Prostate gland (tissue), 2 donors: ENCODE measurements at places on chromosomes 1 and 21. TPM values are rescaled to one million over a fixed set of nuclear protein-coding genes. Genes with fewer than 3 reads are reported as not detected.

DNA sequence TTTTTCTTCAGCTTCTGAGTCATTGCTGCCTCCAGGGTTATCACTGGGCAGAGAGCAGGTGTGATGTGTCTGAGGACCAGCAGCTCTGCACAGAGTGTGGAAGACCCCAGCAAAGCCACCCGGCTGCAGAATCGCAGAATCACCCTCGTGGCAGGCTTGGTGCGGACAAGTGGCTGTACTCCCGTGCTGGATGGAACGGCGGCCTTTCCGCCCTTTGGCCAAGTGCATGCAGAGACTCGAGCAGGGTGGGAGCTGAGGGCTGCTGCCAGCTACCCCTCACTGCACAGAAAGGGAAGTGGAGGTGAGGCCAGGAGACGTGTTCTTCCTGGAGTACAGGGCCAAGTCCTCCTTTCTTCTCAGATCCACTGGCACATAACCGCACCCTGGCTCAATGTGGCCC is 162.5 kb downstream of the PCBP3 start:
- DNase-seq = no peak

AK4 gene
- total RNA-seq = 63.1 TPM

- no peak for DNase-seq
Measured at GRCh38 chr1:54361342-54361741, 44.9 kb downstream of the SSBP3 start.

- DNase-seq = no peak
Measured at GRCh38 chr1:160652924-160653619, 6.2 kb upstream of the SLAMF1 start.

DNA sequence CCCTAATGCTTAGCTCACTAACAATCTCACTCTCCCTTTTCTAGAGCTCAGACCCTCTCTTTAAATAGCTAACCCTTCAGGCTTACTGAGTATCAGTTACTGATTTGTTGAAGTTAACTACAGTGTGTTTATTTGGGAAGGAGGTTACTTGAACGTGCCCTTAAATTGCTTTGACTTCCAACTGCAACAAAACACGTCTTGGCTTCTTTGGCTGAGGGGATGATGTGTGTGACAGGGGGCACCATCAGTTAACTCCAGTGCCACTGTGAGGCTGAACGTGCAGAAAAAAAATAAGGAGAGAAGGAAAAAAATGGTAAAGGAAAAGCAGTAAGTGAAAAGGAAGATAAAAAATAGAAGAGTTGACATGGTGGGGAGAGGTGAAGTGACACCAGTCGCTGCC is 75.1 kb upstream of the NRIP1 start:
- DNase-seq = no peak

DNA sequence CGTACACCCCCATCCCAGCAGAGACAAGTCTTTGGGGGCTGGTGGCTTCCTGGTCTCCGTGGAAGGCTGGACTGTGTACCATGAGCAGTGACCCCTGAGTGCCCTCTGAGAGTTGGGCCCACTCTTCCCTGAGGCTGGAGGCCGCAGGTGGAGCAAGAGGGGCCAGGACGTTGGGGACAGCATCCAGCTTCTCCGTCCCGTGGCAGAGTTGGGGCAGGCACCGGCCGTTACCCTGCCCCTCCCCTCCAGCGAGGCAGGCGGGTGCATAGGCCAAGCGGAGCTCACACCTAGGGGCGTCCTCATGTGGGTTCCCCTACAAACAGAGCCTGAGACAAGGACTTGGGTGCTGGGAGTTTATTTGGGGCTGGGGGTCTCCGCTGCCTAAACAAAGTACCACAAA is 14.0 kb downstream of the GABRD start:
- DNase-seq = no peak

BNIPL gene
- 14.8 TPM for total RNA-seq

- no peak for DNase-seq
Measured at GRCh38 chr1:82695443-82695842, 894.7 kb downstream of the ADGRL2 start.

DNA sequence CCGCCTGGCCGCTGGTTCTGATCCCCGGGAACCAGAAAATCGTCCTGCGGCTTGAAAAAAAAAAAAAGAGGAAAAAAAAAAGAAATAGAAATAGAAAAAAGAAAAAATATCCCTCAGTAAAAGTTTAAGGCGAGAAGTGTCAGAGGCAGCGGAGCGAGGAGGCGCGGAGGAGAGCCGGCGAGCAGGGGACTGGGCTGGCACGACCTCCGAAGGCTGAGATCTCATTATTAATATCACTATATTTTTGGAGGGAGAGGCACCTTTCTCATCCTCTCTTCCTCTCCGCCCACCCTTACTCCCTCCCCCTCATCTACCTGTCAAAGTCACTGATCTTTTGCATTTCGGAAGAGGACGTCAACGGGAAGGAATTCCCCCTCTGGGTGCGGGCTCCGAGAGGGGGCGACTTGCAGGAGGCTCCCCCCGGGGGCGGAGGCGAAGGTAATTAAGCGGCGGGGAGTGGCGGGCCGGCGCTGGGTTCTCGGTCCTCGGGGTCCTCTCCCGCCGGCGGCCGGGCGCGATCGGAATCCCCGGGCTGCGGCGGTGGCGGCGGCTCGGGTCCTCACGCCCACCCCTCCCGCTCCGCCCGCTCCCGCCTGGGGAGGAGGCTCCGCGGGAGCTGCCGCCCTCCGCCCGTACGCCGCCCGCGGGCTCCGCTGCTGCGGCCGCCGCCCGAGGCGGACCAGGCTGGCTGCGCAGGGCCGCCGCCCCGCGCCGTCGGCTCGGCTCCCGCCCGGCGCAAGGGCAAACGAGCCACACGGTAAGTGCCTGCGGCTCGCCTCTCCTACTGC is at the start of gene NTNG1:
TSS of gene NTNG1 (plus strand) at position 337 of the 788 bp plus-strand sequence.
- DNase-seq = peak; percentile 6

DNA sequence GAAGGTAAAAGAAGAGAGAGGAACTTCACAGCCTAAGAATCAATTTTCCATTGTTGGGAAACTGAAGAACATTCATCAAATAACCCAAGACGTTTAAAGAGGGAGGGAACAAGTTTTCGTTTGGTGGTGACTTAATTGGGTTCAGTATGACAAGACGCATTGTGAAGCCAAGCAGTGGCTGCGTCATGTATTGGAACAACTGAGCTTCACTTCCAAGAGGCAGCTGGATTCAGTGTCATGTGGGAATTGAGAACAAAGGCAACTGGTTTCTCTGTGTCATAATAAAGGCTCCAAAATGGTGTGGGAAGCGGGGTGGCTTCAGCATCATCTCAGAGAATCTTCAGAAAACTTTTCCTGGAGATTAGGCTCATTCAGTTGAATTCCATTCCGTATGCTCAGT is 29.8 kb upstream of the RC3H1 start:
- DNase-seq = no peak

LDLRAD1 gene
- 3.3 TPM for total RNA-seq

CD247 gene
- total RNA-seq = not detected

RNU1-4 gene
- total RNA-seq = under 0.01 TPM

DNA sequence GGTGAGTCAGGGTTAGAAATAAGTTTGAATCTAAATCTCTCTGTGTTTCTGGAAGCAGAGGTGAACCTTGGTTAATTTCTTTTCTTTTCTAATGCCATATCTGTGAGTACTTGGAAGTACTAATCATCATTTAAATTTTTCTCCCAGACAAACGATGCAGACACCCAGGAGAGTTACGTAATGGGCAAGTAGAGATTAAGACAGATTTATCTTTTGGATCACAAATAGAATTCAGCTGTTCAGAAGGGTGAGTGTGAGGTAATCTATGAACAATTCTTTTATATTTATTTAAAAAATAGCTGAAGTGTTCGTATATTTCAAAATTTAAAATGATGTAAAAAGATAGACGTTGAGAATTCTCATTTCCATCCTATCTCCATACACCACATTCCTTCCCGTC is 11.2 kb downstream of the C4BPA start:
- no peak for DNase-seq

DNA sequence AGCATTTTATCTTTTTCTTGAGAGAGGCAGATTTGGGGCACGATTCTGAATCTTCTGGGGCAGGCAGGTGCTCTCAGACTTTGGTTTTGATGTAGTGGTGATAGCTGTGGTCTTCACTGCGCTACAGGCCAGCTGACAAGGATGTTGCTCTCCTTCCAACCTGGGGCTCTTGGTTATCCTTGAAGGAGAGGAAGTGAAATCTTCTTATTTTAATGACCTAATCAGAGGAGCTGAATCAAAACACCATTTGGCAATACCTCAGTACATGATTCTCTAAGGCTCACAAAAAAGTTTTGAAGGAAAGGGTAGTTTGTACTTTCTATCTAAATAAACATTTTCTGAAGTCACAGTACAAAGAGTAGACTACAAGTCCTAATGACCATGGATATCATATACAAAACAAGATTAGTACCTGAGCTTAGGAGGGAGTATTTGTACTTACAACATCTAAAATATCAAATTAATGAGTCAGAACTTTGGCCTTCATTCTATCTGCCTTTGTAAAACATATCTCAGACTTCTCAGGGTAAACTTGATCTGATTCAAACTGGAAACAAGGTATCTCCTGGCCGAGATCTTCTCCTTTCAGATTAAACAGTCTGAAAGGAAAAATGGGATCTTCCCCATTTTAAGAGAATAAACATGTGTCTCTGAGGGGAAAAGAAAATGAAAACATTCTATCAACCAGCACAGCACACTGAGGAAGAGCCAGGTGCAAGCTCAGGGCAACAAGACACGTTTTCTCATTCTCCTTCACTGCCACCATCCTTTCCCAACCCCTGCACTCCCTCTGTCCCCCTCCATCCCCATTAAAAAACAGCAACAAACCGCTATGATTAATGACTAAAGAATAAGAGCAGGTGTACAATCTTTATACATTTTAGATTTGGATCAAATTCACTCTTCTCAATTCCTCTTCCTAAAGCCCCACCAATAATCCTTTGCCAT is 69.2 kb downstream of the SH3GLB1 start:
- DNase-seq = no peak

DNA sequence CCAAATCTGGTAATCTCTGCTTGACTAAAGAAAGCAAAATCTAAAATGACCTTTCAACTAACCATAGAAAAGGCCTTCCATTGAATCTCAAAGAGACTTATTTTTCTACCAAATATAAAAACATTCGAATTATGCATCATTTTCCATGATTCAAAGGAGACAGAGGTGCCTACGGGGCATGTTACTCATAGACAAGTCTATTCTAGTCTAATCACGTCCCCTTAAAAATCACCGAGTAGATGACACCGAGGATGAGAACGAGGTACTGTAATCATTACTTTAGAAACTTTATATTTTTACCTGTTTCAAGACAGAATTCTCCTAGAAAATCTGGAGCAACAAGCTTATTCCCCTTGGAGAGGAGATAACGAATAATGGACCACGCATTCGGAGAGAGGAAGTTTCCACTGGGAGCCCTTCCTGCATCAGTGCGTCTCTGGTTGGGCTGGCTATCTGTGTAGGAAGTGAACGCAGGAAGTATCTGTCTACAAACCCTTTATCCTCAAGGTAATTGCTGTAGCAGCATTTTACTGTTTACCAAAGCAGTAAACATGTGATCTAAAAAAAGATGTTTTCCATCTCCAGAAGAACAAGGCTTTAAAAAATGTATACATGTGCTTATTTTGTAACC is 9.5 kb downstream of the ERG start:
- DNase-seq = no peak

OLFML3 gene
- total RNA-seq = 15.8 TPM

DNA sequence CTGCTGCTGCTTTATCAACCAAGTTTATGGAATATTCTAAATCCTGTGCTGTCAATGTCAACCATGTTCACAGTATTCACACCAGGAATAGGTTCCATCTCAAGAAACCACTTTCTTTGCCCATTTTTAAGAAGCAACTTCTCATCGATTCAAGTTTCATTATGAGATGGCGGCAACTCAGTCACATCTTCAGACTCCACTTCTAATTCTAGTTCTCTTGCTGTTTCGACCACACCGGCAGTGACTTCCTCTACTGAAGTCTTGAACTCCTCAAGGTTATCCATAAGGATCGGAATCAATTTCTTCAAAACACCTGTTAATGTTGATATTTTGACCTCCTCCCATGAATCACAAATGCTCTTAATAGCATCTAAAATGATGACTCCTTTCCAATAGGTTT is 39.7 kb upstream of the IFNLR1 start:
- DNase-seq = no peak

GRCh38 chr1:68057564-68057963 is 7.1 kb upstream of the DIRAS3 start:
- DNase-seq = no peak

DNA sequence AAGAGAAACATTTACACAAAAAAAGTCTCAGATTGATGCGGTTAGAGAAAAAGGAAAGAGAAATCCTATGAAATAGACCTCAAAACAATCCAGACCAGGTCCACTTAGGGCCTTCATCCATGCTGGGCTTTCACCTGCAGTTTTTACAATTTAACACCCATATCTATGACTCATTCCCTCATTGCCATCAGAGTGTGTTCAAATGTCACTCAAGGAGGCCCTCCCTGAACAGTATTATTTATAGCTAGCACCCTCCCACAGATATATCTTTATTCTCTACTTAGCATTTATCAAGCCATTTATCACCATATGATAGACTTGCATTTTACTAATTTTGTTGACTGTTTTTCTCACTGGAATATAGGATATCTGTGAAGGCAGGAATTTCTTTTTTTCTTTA is 824 bp upstream of the KRTAP21-3 start:
- no peak for DNase-seq

- DNase-seq = no peak
Measured at GRCh38 chr1:27951396-27951795, 8.4 kb upstream of the XKR8 start.

DNA sequence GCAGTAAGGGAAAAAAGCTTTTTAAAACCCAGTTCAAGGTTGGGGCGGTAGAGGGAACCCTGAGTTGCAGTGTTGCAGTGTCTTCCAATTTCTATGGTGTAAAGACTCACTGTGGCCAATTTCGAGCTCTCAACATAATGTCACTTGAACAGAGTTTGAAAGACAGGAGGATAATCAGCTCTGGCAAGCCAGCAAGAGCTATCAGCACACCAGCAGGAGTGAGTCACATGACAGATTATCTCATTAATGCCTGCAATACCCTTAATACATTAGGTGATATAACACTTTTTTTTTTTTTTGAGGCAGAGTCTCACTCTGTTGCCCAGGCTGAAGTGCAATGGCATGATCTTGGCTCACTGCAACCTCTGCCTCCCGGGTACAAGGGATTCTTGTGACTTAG is 22.8 kb downstream of the SLC9C2 start:
- no peak for DNase-seq

- DNase-seq = no peak
Measured at GRCh38 chr1:57824535-57824934, 400.7 kb upstream of the DAB1 start.

- no peak for DNase-seq
Measured at GRCh38 chr1:96104906-96105305, 616.7 kb upstream of the PTBP2 start.

GRIK1 gene
- not detected for total RNA-seq

- no peak for DNase-seq
Measured at GRCh38 chr1:172679000-172679772, 20.3 kb downstream of the FASLG start.
